ENCODE measurements at places on chromosomes 4 and X.
A peak's percentile ranks its signal among the peaks of the same experiment; 100 is the strongest.

DNA sequence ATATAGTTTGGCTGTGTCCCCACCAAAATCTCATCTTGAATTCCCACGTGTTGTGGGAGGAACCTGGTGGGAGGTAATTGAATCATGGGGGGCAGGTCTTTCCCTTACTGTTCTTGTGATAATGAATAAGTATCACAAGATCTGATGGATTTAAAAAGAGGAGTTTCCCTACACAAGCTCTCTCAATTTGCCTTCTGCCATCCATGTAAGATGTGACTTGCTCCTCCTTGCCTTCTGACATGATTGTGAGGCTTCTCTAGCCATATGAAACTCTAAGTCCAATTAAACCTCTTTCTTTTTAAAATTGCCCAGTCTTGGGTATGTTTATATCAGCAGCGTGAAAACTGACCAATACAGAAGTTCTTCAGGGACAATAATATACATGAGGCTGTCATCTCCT lies 425.1 kb downstream of the PABPC4L start:
- DNase-seq = no peak

- DNase-seq = no peak
Observed at GRCh38 chr4:152535360-152535902, 461 bp downstream of the FBXW7 start.

DNA sequence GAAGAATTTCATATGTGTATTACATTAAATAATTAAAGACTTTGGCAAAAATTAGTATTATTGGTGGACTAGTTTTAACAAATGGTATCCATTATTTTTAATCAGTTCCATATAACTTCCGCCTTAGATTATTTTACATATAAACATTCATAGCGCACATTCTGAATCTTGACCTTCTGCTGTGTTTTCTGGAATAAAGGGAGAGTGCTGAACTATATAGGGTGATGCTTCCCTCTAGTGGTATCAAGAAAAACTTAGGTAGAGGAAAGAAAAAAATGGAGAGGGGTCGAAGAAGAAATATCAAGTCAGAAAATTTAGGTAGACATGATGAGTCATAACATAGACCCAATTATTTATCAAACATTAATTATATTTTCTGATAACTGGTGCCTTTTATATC lies 155.6 kb upstream of the PACRGL start:
- no peak for DNase-seq

- no peak for DNase-seq
Observed at GRCh38 chrX:57178605-57179004, 41.4 kb upstream of the SPIN2A start.

GRCh38 chr4:183321079-183321478 lies 1.0 kb upstream of the CLDN22 start:
- DNase-seq = no peak

- no peak for DNase-seq
Observed at GRCh38 chrX:153703036-153703370, 15.3 kb downstream of the SLC6A8 start.

GRCh38 chr4:25712611-25713010 lies 57.0 kb downstream of the SLC34A2 start:
- no peak for DNase-seq

- peak; percentile 6 for DNase-seq
Observed at GRCh38 chr4:10403633-10404445, 53.4 kb downstream of the ZNF518B start.

DNA sequence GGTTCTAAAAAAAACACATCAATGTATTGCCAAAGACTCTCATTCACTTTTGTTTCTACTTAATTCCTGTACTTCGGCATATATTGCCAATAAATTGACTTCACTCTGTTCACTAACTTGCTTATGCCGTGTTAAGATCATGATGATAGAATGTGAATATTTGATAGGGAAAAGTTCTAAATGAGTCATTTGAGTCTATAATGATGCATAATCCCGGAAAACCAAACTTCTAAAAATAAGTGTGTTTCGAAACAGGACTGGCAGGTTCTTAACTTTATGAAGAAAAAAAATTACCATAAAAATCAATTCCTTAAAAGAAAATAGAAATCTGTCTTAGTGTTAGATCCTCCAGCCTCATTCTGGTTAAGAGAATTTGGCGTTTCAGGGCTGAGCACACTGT lies 387.5 kb upstream of the FTHL17 start:
- no peak for DNase-seq
